Amniotic epithelial cell (primary cell): ENCODE measurements at places on chromosomes 1 and 21.

GRCh38 chr1:59598120-59598440, 216.7 kb upstream of the HOOK1 start:
- DNase-seq: no peak

- no peak for DNase-seq
These were observed 7.4 kb upstream of the GRHL3 start for GRCh38 chr1:24311741-24312140.

DNA sequence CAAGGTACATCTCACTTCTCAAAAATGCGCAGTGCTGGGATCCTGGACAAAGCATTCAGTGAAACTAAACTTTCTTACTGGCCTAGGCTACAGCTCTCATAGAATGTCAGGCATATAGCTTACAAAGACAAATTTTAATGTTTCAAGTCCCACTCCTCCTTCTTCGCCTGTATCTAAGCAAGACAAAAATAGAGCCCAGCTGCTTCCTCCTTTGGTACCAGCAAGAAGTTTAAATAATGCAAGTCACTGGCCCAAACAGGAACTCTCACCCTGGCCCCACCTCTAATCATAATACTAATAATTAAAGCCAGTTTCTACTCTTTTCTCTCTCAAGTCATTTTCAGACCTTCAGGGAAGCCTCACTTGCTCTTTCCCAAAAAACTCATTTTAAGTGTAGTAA, 1267.9 kb downstream of the MRPL39 start:
- DNase-seq: no peak

DNA sequence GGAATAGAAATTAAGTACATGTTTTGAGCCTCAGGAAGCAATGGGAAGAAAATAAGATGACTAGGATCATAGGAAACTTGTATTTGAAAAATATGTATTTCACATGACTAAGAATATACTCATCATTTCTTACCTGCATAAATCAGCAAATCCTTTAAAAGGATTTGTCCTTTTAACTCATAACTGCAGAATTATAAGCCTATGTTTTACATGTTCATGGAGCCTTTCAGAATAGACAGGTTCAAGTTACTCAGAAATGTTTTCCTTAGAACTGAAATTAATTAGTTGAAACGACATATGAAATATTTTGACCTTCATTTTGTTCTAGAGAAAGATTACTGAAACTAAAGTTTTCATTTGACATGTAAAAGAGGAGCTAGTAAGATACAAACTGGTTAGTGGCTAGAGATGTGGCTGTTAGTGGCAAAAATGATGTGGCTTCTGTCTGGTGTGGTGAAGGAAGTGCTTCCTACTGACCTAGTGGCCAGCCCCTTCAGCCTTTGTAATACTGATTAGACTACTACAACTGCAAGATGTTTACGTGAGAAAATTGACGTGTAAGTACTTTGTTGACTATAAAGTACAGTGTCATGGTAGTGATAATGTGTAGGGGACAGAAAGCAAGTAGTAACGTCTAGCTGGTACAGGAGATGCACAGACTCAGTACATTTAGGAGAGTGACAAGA, 54.7 kb downstream of the PACC1 start:
- no peak for DNase-seq

DNA sequence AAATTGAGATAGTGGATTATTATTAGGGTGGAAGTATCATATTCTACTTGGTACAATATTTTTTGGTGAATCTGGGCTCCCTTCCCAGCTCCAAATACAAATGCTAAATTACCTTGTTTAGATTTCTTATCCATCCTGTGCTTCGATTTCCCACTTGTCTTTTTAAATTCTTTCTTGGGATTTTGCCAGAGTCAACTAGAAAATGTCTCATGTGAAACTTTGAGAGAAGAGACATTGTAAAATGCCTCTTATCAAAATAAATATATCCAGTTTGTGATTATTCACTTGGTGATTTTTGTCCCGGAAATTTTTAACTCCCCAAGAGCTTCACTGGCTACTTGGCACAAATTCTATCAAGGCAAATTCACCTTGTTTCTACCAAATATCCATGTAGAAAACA, 202.0 kb downstream of the FMN2 start:
- DNase-seq: no peak
